Lung (tissue), 17 donors: ENCODE measurements at places on chromosomes 12 and 14. TPM values are rescaled to one million over a fixed set of nuclear protein-coding genes. Genes with fewer than 3 reads are reported as not detected.

TMPRSS12 gene
- not detected for total RNA-seq

MYH6 gene
- total RNA-seq: not detected

GYS2 gene
- total RNA-seq: not detected

SERPINA12 gene
- total RNA-seq: not detected

SIRT4 gene
- total RNA-seq: 5.9 TPM

HOXC12 gene
- not detected for total RNA-seq

KRT71 gene
- not detected for total RNA-seq

KRT75 gene
- total RNA-seq: not detected

ADAMTS20 gene
- not detected for total RNA-seq

MARCHF9 gene
- 12.1 TPM for total RNA-seq

STXBP6 gene
- 10.8 TPM for total RNA-seq
